Right hindlimb (tissue), 1 donor: ENCODE measurements at places on chromosomes 5 and 9.

GRCh38 chr5:150119421-150120061, 33.2 kb upstream of the CSF1R start:
- peak; percentile 16 for DNase-seq

DNA sequence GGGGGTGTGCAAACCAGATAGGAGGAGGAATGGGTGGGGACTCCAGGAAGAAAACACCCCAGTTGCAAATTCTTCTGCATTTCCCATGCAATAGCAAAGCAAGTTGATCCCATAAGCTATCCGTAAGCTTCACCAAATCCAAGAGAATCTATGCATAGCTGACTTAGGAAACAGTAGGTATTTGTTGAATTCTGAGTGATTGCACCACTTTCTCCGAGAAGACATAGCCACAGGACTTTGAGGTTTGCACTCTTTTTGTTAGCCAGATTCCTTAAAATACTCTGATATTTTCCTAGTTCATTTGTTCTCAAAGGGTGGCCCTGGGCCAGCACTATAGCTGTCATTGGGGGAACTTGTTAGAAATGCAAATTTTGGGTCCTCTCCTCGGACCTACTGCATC, 271.9 kb downstream of the SLIT3 start:
- DNase-seq = no peak

GRCh38 chr9:79912318-79913070, 340.7 kb downstream of the TLE4 start:
- peak; percentile 28 for DNase-seq

DNA sequence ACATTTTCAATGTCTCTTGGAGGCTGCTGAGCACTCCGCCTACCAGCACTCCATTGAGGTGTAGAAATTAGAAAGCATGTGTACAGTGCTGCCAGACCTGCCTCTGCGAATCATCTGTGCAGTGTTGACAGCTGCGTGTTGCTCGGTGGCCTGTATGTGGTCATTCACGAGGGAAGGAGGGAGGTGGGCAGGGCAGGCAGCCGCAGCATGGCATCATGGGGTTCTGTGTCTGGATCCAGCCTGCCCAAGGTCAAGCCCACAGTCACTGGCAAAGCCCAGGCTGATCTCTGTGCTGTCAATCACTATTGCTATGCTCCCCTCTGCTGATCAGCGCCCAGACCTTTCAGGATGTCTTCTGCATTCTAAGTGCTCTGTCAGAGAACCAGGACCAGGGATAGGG, 8.0 kb upstream of the PDZD2 start:
- no peak for DNase-seq

DNA sequence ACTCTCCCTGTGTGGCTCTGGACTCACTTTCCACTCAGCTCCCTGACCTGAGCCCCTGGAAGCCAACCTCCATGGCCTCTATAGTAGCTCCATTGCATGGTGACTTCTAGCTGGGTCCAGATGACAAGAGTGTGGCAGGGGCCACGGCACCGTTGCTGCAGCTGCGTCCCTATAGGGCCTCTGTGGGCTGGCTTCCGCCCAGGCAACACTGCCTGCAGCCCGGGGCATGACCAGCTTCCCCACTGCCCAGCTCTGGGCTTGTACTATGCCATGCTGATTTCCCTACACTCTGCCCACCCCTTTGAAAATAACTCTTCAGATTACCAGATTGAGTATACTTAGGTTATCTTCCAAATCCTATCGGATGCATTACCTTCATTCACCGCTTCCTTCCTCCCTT, 73.8 kb upstream of the NEURL1B start:
- DNase-seq = no peak

- peak; percentile 86 for DNase-seq
These were observed at the start of gene TICAM2 for GRCh38 chr5:115601701-115602590. Gene TICAM2 (minus strand): TSS chr5:115602479. CDS start chr5:115581256, 21,223 bp downstream.

- no peak for DNase-seq
These were observed 101.2 kb downstream of the AOPEP start for GRCh38 chr9:94827584-94828304.

- no peak for DNase-seq
These were observed 220.0 kb downstream of the CDH18 start for GRCh38 chr5:19767987-19768386.

GRCh38 chr9:10649076-10649475, 36.3 kb upstream of the PTPRD start:
- no peak for DNase-seq

DNA sequence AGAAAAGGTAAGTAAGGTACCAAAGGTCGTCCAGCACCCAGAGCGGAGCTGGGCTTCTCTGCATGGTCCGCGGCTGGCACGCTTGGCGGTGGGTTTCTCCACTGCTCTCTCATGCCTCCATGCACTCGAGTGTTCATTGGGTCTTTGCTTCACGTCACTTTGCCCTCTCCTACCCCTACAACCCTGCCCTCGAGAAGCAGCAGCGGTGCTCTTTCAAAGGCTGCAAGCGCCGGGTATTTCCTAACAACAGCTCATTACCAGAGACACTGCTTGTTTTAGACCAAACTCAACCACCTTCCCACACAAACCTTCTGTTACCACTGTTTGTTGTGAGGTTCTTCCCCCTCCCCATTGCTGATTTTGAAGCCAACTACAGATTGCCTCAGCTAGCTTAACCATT, 21.5 kb upstream of the ZBTB34 start:
- no peak for DNase-seq

DNA sequence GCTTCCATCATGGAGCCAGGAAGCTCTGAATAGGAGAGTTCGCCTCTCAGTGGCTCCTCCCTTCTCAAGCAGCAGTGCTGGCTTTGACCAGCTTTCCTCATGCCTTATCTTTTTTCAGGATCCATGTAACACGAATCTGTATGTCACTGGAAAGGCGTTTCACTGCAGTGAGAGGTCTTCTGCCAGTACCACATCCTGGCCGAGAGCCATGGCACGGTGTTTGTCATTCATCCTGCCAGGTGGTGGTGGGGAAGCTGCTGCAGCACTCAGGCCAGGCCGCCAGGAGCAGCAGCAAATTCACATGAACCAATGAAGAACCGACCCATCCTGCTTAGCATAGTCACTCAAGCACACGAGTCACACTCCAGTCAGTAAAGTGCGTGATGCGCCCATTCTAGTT, 179.0 kb downstream of the FANCC start:
- DNase-seq = peak; percentile 50

DNA sequence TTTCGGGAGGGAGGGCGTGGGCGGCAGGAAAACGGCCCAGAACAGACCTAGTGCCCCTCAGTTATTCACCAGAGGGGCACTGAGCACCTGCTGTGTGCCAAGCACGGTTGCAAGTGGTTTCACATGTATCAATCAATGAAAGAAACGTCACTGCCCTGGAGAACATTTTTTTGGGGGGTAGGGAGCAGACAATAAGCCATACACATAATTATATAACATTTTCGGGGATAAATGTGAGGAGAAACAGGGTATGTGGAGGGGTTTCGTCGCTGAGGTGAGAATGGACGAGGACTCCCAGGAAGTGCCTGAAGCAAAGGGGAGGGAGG, 444 bp upstream of the ZNF354A start:
- DNase-seq = no peak

DNA sequence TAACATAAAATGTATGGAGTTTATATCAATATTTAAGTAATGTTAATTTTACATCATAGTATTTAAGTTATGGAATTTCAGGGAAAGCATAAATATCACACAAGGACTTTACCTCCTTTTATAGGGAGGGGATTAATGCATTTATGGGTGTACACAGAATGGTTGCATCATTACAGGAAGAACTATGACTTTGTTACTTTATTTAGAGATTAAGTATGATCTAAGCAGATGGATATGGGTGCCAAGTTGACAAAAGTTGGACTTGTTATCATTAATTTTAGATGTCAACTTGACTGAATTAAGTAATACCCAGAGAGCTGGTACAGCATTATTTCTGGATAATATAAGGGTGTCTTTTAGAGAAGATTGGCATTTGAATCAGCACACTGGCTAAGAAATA, 160.5 kb upstream of the CDH10 start:
- DNase-seq = no peak

GRCh38 chr5:143851383-143851782, 39.4 kb downstream of the HMHB1 start:
- DNase-seq = no peak

DNA sequence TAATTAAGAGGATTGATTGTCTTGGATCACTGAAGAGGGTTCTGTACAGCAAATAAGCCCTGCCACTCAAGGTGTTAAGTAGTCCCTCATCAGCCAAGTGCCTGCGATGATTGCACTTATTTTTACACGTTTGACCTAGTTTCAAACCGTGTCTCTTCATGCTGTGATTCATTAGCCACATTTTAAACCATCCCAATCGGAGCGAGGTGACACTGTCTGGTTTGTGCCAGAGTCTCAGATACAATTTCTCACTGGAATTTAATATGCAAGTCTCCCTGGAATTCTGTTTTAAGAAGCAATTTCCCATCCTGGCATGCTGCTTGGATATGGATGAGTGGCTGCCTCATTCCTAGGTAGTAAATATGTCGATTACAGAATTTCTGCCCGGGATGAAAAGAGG, 1.6 kb downstream of the INSYN2B start:
- DNase-seq = no peak
